ENCODE measurements at places on chromosomes 11 and 22. TPM values are rescaled to one million over a fixed set of nuclear protein-coding genes. Genes with fewer than 3 reads are reported as not detected.

XRRA1 gene
- 20.5 TPM for total RNA-seq

IGLL5 gene
- not detected for total RNA-seq

ZNF202 gene
- 5.1 TPM for total RNA-seq

CDC42BPG gene
- 0.15 TPM for total RNA-seq

PDE2A gene
- 0.58 TPM for total RNA-seq

ZP1 gene
- total RNA-seq: 0.17 TPM

PPM1F gene
- 48.3 TPM for total RNA-seq

RASL10A gene
- total RNA-seq: not detected

PATL1 gene
- 8.4 TPM for total RNA-seq

SLC25A45 gene
- 2.0 TPM for total RNA-seq

OR8A1 gene
- not detected for total RNA-seq

TREH gene
- total RNA-seq: not detected

CALCA gene
- not detected for total RNA-seq

BTBD18 gene
- total RNA-seq: not detected

SMDT1 gene
- 4.1 TPM for total RNA-seq

MS4A4A gene
- under 0.01 TPM for total RNA-seq

CASTOR1 gene
- total RNA-seq: 18.0 TPM

B4GAT1 gene
- 41.3 TPM for total RNA-seq

NPTXR gene
- 0.29 TPM for total RNA-seq

NXPE1 gene
- not detected for total RNA-seq

DEPDC7 gene
- total RNA-seq: 4.3 TPM

SPI1 gene
- not detected for total RNA-seq

FOSL1 gene
- total RNA-seq: 24.3 TPM

DUSP18 gene
- 10.9 TPM for total RNA-seq

OR4D5 gene
- total RNA-seq: not detected

CCDC116 gene
- 0.15 TPM for total RNA-seq

ANO9 gene
- not detected for total RNA-seq

KDM4E gene
- total RNA-seq: not detected

MS4A6A gene
- total RNA-seq: 0.15 TPM

TTLL8 gene
- total RNA-seq: not detected

F2 gene
- not detected for total RNA-seq

OR56B1 gene
- not detected for total RNA-seq

FAT3 gene
- 0.17 TPM for total RNA-seq

CNTN5 gene
- total RNA-seq: not detected

CDC42EP1 gene
- total RNA-seq: 22.0 TPM

MS4A7 gene
- not detected for total RNA-seq

ARHGAP42 gene
- 6.3 TPM for total RNA-seq
